ENCODE measurements at places on chromosomes 5 and 9.

GRCh38 chr9:135734616-135735144 is 32.7 kb downstream of the KCNT1 start:
- DNase-seq = no peak

- no peak for DNase-seq
Measured at GRCh38 chr9:113341712-113342410, 1.8 kb upstream of the WDR31 start.

- no peak for DNase-seq
Measured at GRCh38 chr5:167967494-167968177, 323.8 kb upstream of the WWC1 start.

GRCh38 chr5:77970891-77971290 is 194.8 kb upstream of the TBCA start:
- DNase-seq = no peak

DNA sequence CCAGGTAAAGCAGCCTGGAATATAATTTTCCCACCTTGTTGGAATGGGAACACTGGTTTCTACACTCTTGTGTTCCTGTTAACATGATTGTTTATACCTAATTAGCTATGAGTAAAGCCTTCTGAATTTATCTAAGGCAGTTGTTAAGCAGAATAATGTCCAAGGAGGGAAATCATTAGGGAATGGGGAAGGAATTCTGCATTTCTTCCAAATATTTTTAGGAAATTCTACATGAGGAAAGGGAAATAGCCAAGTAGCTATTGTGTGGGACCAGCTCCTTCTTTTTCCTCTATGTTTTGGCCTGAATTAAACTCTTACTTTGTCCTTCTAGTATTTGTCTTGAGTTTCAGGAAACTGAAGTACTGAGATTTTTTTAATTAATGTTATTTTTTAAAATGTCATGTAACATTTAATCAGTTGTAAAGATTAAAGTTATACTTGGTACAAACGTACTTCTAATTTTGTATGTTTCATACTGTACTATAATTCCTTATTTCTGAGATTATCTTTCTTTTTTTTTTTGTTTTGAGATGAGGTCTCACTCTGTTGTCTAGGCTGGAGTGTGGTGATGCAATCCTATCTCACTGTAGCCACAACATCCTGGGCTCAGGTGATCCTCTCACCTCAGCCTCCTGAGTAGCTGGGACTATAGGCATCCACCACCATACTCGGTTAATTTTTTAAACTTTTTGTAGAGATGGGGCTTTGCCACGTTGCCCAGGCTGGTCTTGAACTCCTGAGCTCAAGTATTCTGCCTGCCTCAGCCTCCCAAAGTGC is 28.5 kb downstream of the ANKDD1B start:
- no peak for DNase-seq

DNA sequence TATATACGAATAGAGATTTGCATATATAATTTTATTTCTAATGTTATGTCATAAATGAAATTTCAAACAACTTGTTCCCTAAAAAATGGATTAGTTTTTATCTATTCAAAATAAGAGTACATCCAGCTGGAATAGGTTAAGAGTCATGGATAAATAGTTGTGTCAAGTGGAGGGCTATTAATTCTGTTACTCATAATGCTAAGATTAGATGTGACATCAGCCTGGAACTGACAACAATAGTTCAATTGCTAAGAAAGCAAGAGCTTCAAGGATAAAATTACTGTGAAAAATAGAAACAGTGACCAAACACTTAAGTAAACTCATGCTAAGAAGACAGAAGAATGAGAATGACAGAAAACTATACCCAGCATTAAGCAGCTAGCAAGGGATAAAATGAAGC is 92.2 kb upstream of the CDH9 start:
- no peak for DNase-seq

DNA sequence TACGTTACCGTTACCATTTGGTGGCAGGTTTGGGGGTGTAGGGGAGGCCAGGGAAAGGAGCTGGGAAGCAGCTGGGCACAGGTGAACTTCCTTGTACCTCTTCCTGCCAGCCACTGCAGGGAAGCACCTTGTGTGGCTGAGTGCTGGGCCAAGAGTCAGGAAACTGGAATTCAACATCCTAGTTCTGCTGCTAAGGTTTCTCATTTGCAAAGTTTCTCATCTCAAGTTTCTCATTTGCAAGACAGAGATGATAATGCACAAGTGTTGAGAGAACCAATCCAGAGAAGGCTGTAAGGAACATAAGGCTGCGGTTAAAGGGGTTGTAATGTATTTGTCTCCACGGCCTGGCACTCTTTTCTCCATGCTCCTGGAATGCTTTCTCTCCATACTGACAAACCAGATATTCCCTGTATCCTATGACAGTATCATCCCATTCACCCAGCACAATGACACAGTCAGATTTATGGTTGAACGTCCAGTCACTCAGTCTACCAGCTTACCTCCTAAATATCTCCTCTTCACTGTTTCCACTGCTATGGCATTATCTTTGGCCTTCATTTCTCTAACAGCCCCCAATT is 33.6 kb upstream of the LARP1 start:
- DNase-seq = no peak

GRCh38 chr5:20145240-20145639 is 157.2 kb upstream of the CDH18 start:
- no peak for DNase-seq

- no peak for DNase-seq
Measured at GRCh38 chr9:80070071-80070742, 498.4 kb downstream of the TLE4 start.

DNA sequence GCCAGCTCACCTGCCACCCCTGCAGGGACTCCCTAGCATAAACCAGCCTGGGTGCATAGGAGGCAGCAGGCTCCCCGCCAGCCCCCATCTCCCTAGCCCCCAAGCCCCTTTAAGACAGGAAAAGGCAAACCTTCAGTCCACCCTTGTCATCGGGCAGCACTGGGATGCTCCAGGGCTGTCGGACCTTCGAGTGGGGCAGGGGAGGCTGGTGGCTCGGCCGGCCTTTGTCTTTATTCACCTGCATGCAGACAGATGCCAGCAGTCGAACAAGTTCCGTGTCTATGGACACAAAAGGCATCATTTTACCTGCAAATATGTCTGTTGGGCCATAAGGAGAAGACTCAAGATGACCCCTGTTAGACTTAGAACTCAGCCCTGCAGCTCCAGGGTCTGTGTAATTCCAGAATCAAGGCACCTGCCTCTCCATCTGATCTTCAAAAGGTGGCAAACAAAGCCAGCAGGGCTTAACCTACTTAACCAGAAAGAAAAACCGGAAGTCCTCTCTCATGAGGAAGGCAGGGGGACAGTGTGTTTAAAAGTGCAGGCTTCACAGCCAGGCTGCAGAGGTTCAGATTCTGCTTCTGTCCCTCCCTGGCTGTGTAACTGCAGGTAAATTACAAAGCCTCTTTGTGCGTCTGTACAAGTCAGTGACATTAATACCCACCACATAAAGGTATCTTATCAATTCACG is 16.2 kb downstream of the ANKS6 start:
- DNase-seq = no peak

GRCh38 chr9:122206118-122207046 is 22.4 kb downstream of the LHX6 start:
- DNase-seq = no peak

GRCh38 chr5:167964529-167964928 is 326.9 kb upstream of the WWC1 start:
- DNase-seq = no peak

DNA sequence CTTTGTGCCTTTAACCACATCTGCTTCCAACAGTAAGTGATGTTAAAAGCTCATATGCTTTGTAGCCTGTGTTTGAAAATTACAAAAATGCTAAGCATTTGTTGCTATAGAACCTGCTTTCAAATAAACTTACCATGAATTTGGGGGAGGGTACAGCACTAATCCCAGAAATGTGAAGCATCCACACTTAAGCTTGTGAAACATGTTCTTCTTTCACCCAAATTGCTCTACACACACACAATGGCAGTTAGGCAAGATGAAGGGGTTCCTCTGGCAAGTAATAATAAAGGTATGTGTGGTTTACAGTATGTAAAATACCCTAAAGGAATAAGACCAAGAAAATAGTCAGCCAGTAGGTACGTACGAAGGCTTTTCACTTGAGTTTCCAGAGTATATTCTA is 165.6 kb downstream of the SMARCA2 start:
- DNase-seq = no peak

GRCh38 chr5:38237681-38238080 is 20.7 kb upstream of the EGFLAM start:
- DNase-seq = no peak

DNA sequence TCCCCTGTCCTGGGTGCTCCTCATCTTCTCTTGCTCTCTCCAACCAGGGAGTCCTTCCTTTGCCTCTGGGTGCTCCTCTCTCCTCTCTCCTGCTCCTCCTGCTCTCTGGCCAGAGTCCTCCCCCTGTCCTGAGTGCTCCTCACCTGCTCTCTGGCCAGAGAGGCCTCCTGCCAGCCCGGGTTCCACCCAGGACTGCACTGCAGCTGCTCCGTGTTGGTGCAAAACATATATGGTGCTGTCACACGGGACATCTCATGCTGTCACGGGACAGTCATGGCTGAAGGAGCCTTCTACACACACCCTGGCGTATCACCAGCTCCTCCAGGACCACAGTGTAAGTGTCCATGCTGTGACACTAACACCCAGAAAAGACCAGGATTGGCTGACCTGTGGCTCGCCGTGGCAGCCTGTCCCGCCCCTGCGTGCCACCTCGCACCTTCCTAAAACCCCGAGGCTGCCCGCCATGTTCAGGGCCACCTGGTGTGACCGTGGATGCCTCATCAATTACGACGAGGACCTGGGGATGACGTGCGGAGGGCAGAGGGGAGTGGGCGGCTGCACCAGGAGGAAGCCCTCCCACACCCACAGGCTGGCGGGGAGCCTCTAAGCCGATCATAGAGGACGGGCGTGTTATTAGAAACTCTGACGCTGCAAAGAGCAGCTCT is 27.9 kb upstream of the SLC6A3 start:
- DNase-seq = no peak

DNA sequence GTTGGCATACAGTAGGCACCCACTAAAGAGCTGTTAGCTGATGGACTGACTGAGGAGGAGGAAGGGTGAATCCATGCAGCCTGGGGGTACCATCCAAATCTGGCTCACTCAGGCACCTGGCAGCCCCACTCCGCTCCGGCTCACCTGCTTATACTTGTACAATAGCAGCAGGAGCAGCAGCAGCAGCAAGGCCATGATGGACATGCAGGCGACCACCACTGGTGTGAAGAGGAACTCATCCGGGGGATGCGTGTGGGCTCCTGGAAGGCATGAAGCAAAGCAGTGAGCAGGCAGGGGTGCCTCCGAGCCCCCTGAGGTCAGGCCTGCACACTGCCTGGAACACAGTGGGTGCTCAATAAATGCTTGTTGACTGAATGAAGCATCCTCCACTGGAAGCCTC is 18.3 kb downstream of the CSF1R start:
- DNase-seq = no peak

- DNase-seq = no peak
Measured at GRCh38 chr9:96126321-96126881, 175.6 kb downstream of the HSD17B3 start.
